ENCODE measurements at places on chromosomes 11 and 22. TPM values are rescaled to one million over a fixed set of nuclear protein-coding genes. Genes with fewer than 3 reads are reported as not detected.

The GGTLC2 gene
- total RNA-seq = not detected

The GLYAT gene
- not detected for total RNA-seq

- H3K4me3 ChIP-seq = no peak overlapping the region
- peaks cover 10% of the 10 kb centered on the region for H3K36me3 ChIP-seq
- peaks cover 48% of the 10 kb centered on the region for H3K4me1 ChIP-seq
- no peak overlapping the region for H3K27ac ChIP-seq
- DNase-seq = peak; percentile 41
- H3K27me3 ChIP-seq = peaks cover 38% of the 10 kb centered on the region
These were observed 921 bp downstream of the C1QTNF5 start for GRCh38 chr11:119339589-119340334.

GRCh38 chr22:38767313-38767712 lies 11.5 kb upstream of the SUN2 start:
- H3K36me3 ChIP-seq = no peaks in the 10 kb centered on the region
- no peaks in the 10 kb centered on the region for H3K27me3 ChIP-seq
- no peak overlapping the region for H3K27ac ChIP-seq

GRCh38 chr11:66311470-66311964 lies 5.3 kb downstream of the CD248 start:
- no peak for DNase-seq
- H3K4me1 ChIP-seq = peaks cover 35% of the 10 kb centered on the region
- peak overlapping the region; percentile 99 for H3K27ac ChIP-seq
- H3K27me3 ChIP-seq = peaks cover 3% of the 10 kb centered on the region
- H3K4me3 ChIP-seq = peak overlapping the region; percentile 87

GRCh38 chr11:127710831-127711230 lies 710.3 kb upstream of the KIRREL3 start:
- no peaks in the 10 kb centered on the region for H3K36me3 ChIP-seq
- no peak for DNase-seq
- no peaks in the 10 kb centered on the region for H3K27me3 ChIP-seq
- no peak overlapping the region for H3K27ac ChIP-seq

DNA sequence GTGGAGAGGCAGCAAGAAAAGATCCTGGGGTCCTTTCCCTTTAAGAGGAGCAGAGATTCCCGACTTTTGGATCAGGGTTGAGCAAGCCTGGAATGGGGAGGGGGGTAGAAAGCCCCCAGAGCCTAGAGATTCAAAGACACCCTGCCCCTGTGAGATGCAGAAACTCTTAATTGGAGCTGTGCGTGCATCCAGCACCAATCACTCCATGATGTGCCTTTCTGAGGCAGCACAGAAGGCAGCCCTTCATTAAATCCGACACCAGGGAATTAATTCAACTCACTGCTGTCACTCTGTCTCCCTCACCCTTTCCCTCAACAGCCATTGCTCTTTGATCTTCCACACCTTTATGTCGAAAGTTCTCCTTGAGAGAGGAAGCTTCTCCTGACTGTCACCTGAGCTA lies 43.0 kb downstream of the DSCAML1 start:
- no peak overlapping the region for H3K27ac ChIP-seq
- no peaks in the 10 kb centered on the region for H3K4me1 ChIP-seq
- DNase-seq = no peak
- no peaks in the 10 kb centered on the region for H3K36me3 ChIP-seq

DNA sequence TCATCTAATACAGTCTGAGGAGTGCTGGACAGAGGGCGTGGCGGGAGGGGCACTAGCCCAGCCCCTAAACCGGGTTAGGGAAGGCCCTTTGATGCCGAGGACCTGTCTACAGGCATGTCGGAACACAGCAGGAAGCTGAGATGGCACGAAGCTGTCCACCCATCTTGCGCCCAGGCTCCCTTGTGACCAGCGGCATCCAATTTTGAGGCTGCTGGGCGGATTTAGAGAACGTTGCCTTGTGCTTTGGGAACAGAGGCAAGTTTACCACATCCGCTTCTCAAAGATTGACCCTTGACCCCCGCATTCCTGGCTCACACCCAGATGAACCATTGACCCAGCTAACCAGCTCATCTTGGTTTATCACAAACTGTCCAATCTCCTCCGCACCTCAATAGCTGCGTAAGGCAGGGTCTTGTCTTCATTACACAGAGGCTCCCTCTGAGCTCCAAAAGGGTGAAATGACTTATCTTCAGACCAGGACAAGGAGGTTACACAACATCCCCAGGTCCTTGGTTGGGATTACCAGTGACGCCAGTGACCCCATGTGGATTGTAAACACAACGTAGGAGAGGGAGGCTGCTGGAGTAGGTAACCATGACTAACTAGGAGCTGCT lies 4.5 kb downstream of the FAM83F start:
- no peak for DNase-seq
- peaks cover 21% of the 10 kb centered on the region for H3K27me3 ChIP-seq
- no peaks in the 10 kb centered on the region for H3K36me3 ChIP-seq
- H3K27ac ChIP-seq = no peak overlapping the region
- no peak overlapping the region for H3K4me3 ChIP-seq

GRCh38 chr11:128465531-128465930 lies 121.8 kb downstream of the ETS1 start:
- no peaks in the 10 kb centered on the region for H3K27me3 ChIP-seq
- peaks cover 97% of the 10 kb centered on the region for H3K4me1 ChIP-seq
- peak overlapping the region; percentile 55 for H3K4me3 ChIP-seq
- H3K27ac ChIP-seq = peak overlapping the region; percentile 91
- peaks cover 99% of the 10 kb centered on the region for H3K36me3 ChIP-seq

DNA sequence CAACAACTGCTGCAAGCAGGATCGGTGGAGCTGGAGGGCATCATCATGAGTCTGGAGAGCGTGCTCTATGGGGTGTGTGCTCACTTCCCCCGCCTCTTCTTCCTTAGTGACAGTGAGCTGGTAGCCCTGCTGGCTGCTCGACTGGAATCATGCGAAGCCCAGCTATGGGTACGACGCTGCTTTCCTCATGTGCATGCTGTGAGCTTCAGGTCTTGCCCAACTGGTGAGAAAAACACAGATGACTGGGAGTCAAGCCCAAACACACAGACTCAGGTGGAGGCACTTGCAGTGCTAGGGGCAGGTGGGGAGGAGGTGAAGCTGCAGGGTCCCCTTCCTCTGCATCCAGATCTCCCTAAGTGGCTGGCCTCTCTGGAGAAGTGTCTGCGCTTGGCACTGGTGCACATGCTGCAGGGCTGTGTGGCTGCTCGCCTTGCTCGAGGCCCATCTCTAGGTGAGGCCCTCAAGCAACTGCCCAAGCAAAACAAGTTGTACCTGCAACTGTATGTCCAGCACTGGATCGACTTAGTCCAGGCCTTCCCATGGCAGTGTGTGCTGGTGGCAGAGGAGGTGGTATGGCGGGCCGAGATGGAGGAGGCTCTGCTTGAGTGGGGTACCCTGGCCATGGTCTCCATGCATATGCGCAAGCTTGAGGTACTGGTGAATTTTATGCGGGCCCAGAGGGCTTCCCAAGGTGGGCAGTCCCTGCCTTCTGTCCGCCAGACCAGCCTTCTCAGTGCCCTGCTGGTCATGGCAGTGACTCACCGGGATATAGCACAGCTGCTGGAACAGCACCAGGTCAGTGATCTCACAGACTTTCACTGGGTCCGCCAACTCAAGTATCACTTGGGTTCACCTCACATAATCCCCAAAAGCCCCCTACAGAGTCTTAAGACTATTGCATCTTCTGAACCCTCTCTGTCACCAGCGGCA lies 48.1 kb downstream of the DNHD1 start:
- H3K36me3 ChIP-seq = peaks cover 3% of the 10 kb centered on the region
- no peaks in the 10 kb centered on the region for H3K27me3 ChIP-seq
- H3K4me1 ChIP-seq = peaks cover 11% of the 10 kb centered on the region
- no peak overlapping the region for H3K4me3 ChIP-seq
- DNase-seq = no peak

DNA sequence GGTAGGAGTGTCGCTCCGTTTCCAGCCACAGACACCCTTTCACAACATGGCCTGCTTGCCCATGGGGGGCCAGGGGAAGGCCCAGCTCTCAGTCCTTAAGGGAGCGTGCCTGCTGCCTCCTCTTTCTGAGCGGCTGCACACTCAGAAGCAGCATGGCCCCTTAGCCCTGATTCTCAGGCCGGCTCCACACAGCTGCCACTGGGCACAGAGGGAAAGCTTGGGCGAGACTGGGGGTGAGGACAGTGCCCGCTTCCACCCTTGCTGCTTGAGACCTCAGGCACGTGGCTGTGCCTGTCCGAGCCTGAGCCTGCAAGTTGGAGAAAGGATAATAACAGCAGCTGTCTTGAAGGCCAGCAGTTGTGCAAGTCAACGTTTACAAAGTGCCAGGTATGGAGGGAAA lies 416.3 kb downstream of the SHANK2 start:
- no peaks in the 10 kb centered on the region for H3K36me3 ChIP-seq
- H3K27me3 ChIP-seq = no peaks in the 10 kb centered on the region
- no peak overlapping the region for H3K4me3 ChIP-seq
- no peaks in the 10 kb centered on the region for H3K4me1 ChIP-seq
- DNase-seq = no peak

DNA sequence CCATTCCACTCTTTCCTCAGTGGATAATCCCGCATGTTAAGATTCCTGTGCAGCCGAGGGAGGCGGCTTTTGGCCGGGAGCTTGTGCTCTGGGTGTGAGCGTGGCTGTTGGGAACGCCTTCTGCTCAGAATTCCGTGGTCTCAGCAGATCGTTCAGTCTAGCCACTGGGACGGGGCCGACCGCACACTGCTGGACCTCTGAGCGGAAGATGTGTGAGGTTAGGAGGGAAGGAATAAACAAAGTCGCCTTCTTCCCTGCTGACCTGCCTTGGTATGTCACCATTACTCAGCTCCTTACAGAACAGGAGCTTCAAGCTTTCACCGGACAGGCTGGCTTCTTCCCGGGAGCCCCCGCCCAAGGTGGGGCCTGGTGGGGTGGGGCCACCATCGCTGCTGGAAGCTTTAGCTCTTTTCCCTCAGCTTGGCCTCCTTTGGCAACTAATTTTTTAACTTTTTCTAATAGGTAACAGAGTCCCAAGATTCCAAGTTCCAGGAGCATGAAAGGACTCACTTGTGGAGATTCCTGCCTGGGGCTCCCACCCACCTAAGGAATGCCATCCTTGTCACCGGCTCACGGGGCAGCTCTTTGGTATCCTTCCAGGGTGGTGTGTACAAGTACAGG lies 22.5 kb upstream of the SEPTIN5 start:
- H3K27ac ChIP-seq = no peak overlapping the region
- no peak overlapping the region for H3K4me3 ChIP-seq
- peaks cover 4% of the 10 kb centered on the region for H3K27me3 ChIP-seq
- no peaks in the 10 kb centered on the region for H3K36me3 ChIP-seq
- no peak for DNase-seq
- H3K4me1 ChIP-seq = no peaks in the 10 kb centered on the region

Measured in activated CD4-positive, alpha-beta T cell treated with anti-CD3 and anti-CD28 coated beads, Interleukin-2, amount 10 ng/mL, durations not matched to agents 7 days and 5 days (primary cell).